ENCODE measurements at places on chromosomes 6 and 20. TPM values are rescaled to one million over a fixed set of nuclear protein-coding genes. Genes with fewer than 3 reads are reported as not detected.

DNA sequence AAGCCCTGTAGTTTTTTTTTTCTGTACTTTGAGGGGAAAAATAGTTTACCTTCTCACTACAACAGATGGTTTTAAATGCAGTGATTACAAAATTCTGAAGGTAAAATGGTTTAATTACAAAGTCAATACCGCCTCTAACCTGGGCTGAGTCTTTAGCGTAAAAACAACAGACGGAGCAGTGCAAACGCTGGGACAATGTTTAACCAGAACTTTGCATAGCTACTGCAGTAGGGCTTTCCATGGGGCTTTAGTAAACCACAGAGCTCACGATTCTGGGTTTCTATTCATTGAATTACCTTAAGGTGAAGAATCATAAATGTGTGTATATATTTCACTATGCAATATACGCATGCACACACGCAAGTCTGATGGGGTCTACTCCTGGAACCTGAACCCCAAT lies 77.9 kb downstream of the RFX6 start:
- DNase-seq: no peak

Gene DEFB132
- not detected for total RNA-seq

- DNase-seq: no peak
Measured at GRCh38 chr6:161139766-161140553, 133.9 kb downstream of the AGPAT4 start.

Gene OSBPL2
- 18.0 TPM for total RNA-seq

DNA sequence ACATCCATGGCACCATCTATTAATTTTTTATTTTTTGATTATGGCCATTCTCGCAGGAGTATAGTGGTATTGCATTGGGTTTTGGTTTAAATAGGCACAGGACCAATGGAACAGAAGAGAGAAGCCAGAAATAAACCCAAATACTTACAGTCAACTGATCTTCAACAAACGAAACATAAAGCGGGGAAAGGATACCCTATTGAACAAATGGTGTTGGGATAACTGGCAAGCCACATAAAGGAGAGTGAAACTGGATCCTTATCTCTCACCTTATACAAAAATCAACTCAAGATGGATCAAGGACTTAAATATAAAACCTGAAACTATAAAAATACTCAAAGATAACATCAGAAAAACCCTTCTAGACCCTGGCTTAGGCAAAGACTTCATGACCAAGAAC lies 25.3 kb upstream of the RUNX2 start:
- DNase-seq: no peak

- DNase-seq: peak; percentile 11
Measured at GRCh38 chr20:6583134-6583738, 184.2 kb upstream of the BMP2 start.

DNA sequence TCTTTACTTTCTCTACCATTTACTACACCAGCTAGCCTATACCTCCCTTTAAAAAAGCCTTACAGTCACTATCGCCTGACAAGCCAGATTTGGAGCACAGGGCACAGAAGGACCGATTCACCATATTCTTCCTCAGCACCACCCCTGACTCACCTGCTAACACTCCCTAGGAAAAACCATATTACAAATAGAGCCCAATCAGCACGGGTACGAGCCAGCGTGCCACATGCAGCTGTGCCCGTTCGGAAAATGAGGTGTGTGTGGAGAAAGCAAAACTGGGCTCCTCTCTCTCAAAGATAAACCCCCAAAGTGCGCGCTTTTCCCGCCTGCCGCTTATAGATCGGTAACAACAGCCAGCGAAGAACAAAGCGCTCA lies 1.2 kb downstream of the SYNCRIP start:
- DNase-seq: peak; percentile 15

Gene TULP1
- not detected for total RNA-seq

Gene C20orf141
- total RNA-seq: not detected

GRCh38 chr20:46998477-46999240 lies 104.0 kb downstream of the EYA2 start:
- DNase-seq: no peak

Gene CD109
- 2.6 TPM for total RNA-seq

Gene DXO
- total RNA-seq: 4.3 TPM

GRCh38 chr20:20463933-20464374 lies 96.0 kb downstream of the INSM1 start:
- no peak for DNase-seq

Gene EFHC1
- 20.7 TPM for total RNA-seq

Gene CD93
- total RNA-seq: not detected

Gene PLCG1
- total RNA-seq: 87.0 TPM

Gene IP6K3
- 42.6 TPM for total RNA-seq

DNA sequence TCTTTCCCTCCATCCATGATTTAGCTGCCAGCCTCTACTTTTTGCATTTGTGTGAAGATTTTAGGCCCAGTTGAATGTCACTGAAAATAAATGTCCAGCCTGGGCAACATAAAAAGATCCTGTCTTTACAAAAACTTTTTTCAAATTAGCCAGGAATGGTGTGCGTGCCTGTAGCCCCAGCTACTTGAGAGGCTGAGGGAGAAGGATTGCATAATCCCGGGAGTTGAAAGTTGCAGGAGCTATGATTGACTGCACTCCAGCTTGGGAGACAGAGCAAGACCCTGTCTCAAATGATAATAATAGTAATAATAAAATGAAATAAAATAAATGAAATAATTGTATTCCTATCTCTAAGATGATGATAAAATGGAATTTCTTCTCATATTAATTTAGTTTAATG lies 5.0 kb upstream of the GFOD1 start:
- no peak for DNase-seq

DNA sequence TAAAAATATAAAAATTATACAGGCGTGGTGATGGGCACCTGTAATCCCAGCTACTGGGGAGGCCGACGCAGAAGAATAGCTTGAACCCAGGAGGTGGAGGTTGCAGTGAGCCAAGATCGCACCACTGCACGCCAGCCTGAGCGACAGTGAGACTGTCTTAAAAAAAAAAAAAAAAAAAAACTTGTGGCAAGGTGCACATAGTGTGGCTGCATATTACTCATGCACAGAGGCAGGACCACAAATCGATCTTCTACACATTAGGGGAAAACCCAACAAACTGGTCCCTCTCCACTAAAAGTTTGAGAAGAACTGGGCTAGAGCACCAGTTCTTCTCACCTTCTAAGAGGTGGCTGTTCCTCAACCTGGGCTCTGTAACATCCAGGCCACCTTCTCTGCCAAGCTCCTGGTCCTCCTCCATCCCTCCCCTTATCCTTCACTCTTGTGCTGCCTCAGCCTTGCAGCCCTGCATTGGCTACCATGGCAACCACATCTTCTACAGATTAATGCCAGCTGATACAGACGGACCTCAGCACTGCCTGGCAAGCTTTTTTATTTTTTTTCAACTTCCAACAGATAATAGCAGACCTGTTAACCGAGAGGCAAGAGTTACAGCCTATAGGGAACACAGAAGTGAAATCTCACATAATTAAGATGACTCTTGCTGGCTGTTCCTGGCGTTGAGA lies 88.0 kb downstream of the ATP9A start:
- DNase-seq: peak; percentile 69

Gene SLC22A23
- total RNA-seq: 0.20 TPM

Gene KCNG1
- 0.85 TPM for total RNA-seq

DNA sequence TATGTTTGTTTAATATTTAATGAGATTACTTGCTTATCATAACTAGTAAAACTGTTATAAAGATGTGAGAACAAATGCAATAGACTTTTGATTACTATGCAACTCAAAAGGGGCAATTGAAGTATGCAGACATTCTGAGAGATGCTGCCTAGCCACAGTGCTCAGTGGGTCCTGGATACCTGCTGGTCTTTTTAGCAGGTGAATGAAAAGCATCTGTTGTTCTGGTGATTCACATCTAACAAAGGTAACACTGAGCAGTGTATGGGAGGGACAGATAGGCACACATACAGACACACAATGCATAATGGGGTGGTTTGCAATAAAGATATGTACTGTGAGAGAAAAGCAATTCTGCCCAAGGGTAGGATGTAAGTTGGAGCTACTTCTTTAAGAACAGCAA lies 46.9 kb downstream of the OGFRL1 start:
- no peak for DNase-seq

GRCh38 chr6:168524571-168525001 lies 83.6 kb downstream of the SMOC2 start:
- DNase-seq: no peak
